ENCODE measurements at places on chromosomes 4 and X. TPM values are rescaled to one million over a fixed set of nuclear protein-coding genes. Genes with fewer than 3 reads are reported as not detected.

DNA sequence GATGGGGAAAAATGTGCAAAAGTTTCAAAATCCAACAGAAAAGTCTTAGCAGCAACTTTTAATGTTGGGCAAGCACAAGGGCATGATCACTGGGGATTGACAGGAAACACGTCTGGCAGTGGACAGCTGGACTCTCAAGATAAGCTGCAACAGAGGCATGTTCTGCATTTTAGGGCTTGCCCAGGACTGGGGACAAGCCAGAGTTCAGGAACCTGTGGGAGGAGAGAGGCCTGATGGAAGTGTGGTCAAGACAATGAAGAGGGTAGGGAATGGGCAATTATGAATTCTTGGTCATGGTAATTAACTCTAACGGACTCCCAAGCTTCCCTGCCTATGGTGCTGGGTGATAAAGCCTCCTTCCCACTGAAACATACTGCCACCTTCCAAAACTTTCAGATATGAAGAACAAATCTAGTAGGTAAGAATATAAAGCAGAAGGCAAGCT, 48.4 kb downstream of the ANXA3 start:
- H3K4me1 ChIP-seq: peaks cover 11% of the 10 kb centered on the region
- no peaks in the 10 kb centered on the region for H3K27me3 ChIP-seq
- no peak overlapping the region for H3K4me3 ChIP-seq
- peaks cover 63% of the 10 kb centered on the region for H3K36me3 ChIP-seq
- no peak for DNase-seq

DNA sequence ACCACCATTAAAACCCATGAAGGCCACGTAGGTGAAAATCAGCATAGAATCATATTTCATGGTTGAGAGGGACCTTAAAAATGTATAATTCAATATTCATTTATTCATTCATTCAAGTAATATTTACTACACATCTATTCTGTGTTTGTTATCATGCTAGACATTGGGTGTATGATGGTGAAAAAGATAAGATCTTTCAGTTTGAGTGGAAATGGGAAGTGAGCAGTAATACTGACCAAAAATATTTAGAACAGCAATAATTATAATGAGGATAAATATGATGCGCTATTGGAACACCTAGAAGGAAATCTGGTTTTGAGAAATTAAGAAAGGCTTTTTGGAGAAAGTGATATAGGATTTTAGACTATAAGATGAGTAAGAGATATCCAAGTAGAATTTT, 28.0 kb downstream of the DKK2 start:
- H3K36me3 ChIP-seq: no peaks in the 10 kb centered on the region
- no peaks in the 10 kb centered on the region for H3K27me3 ChIP-seq
- no peak overlapping the region for H3K4me3 ChIP-seq

DNA sequence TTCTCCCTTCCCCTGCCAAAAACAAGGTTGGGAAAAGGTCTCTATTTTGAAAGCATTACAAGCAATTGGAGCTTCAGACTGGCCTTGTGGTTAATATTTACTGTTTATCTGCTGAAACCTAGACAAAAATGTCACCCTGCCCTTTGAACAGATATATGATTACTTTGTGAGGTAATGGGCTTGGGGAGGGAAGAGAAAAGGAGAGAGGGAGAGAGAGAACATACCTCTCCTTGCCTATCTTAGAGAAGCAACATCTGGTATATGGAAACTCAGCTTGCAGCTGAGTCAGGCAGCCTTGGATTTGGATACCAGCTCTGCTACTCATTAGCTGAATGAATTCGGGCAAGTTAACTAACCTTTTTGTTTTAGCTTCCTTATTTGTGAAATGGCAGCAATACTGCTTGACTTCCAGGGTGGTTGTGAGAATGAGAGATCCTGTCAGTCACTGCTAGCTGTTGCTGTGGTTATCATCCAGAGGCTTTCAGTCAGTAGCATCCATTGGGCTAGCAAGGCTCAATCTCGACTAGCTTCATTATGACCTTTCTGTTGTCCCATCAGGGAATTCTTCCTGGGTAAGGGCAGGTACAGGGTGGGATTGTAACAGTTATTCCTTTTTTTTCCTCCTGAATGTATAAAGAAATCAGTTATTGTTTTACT, 41.1 kb downstream of the ZFX start:
- peaks cover 23% of the 10 kb centered on the region for H3K4me1 ChIP-seq
- no peak overlapping the region for H3K27ac ChIP-seq
- H3K27me3 ChIP-seq: no peaks in the 10 kb centered on the region
- no peak overlapping the region for H3K4me3 ChIP-seq
- peaks cover 16% of the 10 kb centered on the region for H3K36me3 ChIP-seq

The GABRB1 gene
- not detected for total RNA-seq

The HSFX1 gene
- 3.4 TPM for total RNA-seq

The GAGE12J gene
- not detected for total RNA-seq

The NPFFR2 gene
- total RNA-seq: 1.3 TPM

DNA sequence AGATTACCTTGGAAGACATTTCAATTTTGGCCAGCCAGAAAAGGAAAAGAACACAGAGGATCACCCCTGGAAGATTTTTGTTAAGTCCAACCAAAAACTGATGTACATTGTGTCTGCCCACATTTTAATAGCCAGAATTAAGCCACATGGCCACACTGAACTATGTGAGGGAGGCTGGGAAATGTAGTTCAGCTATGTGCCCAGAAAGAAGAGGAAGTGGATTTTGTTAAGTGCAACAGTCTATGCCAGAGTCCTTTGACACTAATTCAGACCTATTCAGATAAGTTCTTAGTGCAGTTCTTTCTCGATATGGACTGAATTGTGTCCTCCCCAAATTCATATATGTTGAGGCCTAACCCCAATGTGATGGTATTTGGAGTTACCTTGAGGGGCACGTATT, 18.4 kb downstream of the PRPS1 start:
- H3K36me3 ChIP-seq: peaks cover 20% of the 10 kb centered on the region
- no peak for DNase-seq
- H3K4me1 ChIP-seq: no peaks in the 10 kb centered on the region
- H3K27me3 ChIP-seq: no peaks in the 10 kb centered on the region

The ABLIM2 gene
- 1.0 TPM for total RNA-seq

The SHROOM4 gene
- total RNA-seq: 3.2 TPM

- H3K36me3 ChIP-seq: no peaks in the 10 kb centered on the region
- H3K4me3 ChIP-seq: no peak overlapping the region
- H3K4me1 ChIP-seq: no peaks in the 10 kb centered on the region
- DNase-seq: no peak
Measured at GRCh38 chr4:106971636-106972035, 64.5 kb downstream of the DKK2 start.

The RPS3A gene
- 862 TPM for total RNA-seq

DNA sequence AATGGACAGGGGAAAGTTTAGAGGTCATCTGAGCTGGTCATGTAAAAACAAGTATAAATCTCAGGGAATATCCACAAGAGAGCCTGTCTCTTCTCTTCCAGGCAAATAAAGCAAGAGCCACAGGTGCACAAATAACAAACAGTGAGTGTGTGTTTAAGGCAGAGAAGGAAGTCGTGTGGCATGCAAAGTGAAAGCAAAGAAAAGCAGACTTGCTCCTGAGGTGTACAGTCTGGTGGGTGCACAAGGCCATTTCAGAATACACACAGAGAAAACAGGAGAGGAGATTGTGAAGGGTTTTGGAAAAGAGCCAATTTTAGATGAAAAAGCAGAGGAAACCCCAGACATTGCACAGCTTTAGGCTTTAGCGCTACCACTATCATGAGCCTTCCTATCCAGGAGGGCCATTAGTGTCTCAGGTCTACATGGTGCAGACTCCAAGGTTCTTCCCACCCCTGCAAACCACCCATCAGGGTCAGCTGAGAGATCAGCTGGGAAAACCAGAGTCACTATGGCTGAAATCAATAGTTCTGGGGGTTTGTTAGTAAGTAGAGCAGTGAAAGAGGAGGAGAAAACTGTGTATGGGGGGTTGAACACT, 355.8 kb downstream of the KLHL4 start:
- H3K4me1 ChIP-seq: no peaks in the 10 kb centered on the region
- H3K36me3 ChIP-seq: no peaks in the 10 kb centered on the region
- no peak overlapping the region for H3K4me3 ChIP-seq
- H3K27me3 ChIP-seq: no peaks in the 10 kb centered on the region
- DNase-seq: no peak

GRCh38 chr4:138576684-138577083, 334.5 kb upstream of the SLC7A11 start:
- no peak overlapping the region for H3K27ac ChIP-seq
- no peak overlapping the region for H3K4me3 ChIP-seq
- no peaks in the 10 kb centered on the region for H3K27me3 ChIP-seq
- peaks cover 9% of the 10 kb centered on the region for H3K4me1 ChIP-seq
- DNase-seq: peak; percentile 19
- no peaks in the 10 kb centered on the region for H3K36me3 ChIP-seq

The ATP2B3 gene
- total RNA-seq: not detected

- no peak for DNase-seq
- H3K4me1 ChIP-seq: no peaks in the 10 kb centered on the region
- no peaks in the 10 kb centered on the region for H3K27me3 ChIP-seq
- no peak overlapping the region for H3K4me3 ChIP-seq
Measured at GRCh38 chr4:79993476-79993875, 79.6 kb downstream of the ANTXR2 start.

The ADAM29 gene
- total RNA-seq: not detected

DNA sequence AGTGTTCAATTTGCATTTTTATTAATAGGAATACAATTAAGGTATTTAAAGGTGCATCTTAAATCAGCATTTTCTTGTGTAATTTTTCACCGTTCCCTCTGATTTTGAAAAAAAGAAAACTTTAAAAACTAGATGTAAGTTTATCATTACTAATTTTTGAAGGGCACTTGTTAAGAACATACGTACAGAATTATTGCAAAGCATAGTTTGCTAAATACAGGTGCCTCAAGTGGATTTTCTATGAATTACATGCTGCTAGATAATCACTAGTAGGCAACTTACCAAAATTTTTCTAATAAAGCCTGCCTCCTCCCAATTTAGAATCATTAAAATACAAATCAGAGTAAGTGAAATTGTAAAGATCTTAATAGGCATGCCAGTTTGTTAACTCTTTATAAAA, 8.5 kb downstream of the CNKSR2 start:
- no peaks in the 10 kb centered on the region for H3K27me3 ChIP-seq
- H3K4me1 ChIP-seq: no peaks in the 10 kb centered on the region
- H3K4me3 ChIP-seq: no peak overlapping the region
- no peak overlapping the region for H3K27ac ChIP-seq
- no peaks in the 10 kb centered on the region for H3K36me3 ChIP-seq

- no peaks in the 10 kb centered on the region for H3K36me3 ChIP-seq
- H3K4me3 ChIP-seq: no peak overlapping the region
Measured at GRCh38 chr4:115158296-115158695, 44.9 kb upstream of the NDST4 start.

The DCX gene
- total RNA-seq: not detected

GRCh38 chr4:140837736-140838135, 81.6 kb upstream of the TBC1D9 start:
- peaks cover 30% of the 10 kb centered on the region for H3K27me3 ChIP-seq

DNA sequence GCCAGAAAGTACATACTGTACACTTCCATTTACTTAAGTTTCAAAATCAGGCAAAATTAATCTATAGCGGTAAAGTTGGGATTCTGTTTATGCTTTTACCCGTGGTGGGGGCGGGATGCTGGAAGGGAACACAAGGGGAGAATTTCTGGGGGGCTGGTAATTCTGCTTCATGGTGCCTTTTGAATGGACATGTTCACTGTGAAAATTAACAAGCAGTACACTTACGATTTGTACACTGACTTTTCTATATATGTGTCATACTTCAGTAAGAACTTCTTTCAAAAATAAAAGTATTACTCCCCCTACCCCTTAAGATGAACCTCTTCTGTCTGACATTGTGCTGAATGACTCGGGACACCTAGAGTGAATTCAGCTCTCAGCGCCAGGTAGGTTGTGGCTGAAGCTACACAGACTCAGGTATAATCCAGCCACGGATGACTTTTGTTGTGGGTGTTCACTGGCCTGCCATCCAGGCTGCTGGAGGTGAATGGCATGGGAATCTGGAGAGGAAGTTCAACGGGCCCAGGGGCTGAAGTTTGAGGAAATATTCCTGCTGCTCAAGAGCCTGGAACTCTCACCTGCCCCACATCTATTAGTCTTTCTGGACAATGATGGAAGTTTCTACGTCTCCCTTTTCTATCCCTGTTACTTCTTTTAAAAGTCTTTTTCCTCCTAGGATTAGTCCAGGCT, 7.3 kb upstream of the TCEANC start:
- H3K4me3 ChIP-seq: no peak overlapping the region
- no peaks in the 10 kb centered on the region for H3K36me3 ChIP-seq
- H3K27me3 ChIP-seq: no peaks in the 10 kb centered on the region
- H3K27ac ChIP-seq: peak overlapping the region; percentile 24
- peaks cover 25% of the 10 kb centered on the region for H3K4me1 ChIP-seq
- no peak for DNase-seq

DNA sequence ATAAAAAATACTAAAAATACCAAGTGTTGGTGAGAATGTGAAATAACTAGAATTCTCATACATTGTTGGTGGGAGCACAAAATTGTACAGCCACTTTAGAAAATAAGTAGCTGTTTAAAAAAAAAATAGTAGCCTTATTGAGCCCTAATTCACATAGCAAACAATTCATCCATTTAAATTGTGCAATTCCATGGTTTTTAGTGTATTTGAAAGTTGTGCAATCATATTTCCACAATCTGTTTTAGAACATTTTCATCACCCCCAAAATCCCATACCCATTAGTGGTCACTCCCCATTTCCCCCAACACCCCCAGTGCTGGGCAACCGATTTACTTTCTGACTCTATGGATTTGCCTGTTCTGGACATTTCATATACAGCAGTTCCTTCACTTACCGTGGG, 37.1 kb downstream of the STX18 start:
- no peak overlapping the region for H3K4me3 ChIP-seq
- H3K36me3 ChIP-seq: peaks cover under 1% of the 10 kb centered on the region
- DNase-seq: no peak
- H3K4me1 ChIP-seq: peaks cover 4% of the 10 kb centered on the region
- no peaks in the 10 kb centered on the region for H3K27me3 ChIP-seq
- H3K27ac ChIP-seq: no peak overlapping the region

DNA sequence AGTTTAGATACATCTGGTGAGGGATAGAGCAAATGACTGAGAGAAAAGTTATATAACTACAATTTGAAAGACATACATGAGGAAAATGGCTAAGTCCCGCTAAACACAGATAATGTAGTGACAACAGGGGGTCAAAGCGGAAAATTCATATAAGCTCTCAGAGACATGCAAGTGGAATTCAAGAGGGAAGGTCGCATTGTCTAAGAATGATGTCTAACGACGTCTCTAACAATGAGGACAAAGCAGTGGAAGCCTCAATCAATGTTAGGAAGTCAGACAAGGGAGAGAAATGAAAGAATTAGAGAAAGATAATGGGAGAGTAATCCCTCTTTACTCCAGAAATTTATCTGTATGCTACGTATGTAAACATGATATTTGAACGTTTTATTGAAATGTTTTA, 113.4 kb downstream of the ANTXR2 start:
- no peak for DNase-seq
- H3K27me3 ChIP-seq: no peaks in the 10 kb centered on the region
- no peaks in the 10 kb centered on the region for H3K4me1 ChIP-seq

- H3K36me3 ChIP-seq: no peaks in the 10 kb centered on the region
- H3K27me3 ChIP-seq: no peaks in the 10 kb centered on the region
- no peaks in the 10 kb centered on the region for H3K4me1 ChIP-seq
- H3K27ac ChIP-seq: no peak overlapping the region
Measured at GRCh38 chr4:82708982-82709381, 89.6 kb downstream of the SCD5 start.

The HS6ST2 gene
- 40.2 TPM for total RNA-seq

The TLR3 gene
- total RNA-seq: 8.0 TPM
